8988T (cell line): ENCODE measurements at places on chromosomes 3 and 15.

DNA sequence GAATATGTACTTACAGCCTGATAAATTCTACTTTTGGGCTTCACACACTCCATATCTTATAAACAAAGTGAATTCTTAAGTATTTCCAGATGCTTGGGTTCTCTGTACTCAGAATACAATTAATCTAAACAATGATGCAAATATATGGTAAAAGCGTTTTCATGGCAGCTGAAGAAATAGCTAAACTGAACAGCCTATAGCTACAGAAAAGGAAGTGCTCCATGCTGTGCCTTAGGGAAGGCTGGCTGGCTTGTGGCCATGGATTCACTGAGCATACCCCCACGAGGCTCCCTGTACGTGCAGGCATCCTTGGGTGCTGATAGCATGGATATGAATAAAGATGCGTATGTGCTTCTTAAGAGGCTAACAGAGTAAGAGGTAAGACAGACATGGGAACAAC is 264.0 kb downstream of the KLF13 start:
- no peak for DNase-seq

GRCh38 chr3:124939661-124940060 is 5.1 kb upstream of the MUC13 start:
- DNase-seq, result no peak

DNA sequence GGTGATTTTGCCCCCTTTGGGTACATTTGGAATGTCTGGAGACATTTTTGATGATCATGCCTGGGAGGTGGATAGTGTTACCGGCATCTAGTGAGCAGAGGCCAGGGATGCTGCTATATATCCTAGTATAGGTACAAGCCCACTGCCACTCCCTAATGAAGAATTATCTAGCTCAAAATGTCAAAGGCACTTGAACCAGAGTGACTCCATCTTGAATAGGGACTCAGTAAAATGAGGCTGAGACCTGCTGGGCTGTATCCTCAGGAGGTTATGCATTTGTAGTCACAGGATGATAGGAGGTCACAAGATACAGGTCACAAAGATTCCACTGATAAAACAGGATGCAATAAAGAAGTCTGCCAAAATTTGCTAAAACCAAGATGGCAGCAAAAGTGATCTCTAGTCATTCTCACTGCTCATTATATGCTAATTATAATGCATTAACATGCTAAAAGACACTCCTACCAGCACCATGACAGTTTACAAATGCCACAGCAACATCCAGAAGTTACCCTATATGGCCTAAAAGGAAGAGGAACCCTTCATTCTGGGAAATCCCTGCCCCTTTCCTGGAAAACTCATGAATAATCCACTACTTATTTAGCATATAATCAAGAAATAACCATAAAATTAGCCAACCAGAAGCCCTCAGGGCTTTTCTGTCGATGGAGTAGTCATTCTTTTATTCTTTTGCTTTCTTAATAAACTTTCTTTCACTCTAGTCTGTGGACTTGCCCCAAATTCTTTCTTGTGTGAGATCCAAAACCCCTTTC is 40.0 kb upstream of the FAM3D start:
- no peak for DNase-seq

DNA sequence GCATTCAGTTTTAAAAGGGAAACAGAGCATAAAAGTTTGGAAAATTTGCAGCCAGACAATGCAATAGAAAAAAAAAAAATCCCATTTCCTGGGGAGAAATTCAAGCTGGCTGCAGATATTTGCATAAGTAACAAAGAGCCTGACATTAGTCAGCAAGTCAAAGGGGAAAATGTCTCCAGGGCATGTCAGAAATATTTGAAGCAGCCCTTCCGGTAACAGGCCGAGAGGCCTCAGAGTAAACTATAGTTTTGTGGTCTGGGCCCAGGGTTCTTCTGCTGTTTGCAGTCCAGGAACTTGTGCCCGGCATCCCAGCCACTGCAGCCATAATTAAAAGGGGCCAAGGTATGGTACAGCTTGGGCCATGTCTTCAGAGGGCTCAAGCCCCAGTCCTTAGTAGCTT is 411.6 kb upstream of the BCHE start:
- no peak for DNase-seq

- DNase-seq, result no peak
Observed at GRCh38 chr15:79442911-79443310, 10.8 kb downstream of the MINAR1 start.

GRCh38 chr3:139311557-139311956 is 32.3 kb upstream of the MRPS22 start:
- DNase-seq, result no peak

- DNase-seq, result no peak
Observed at GRCh38 chr15:69435985-69436384, 16.6 kb upstream of the RPLP1 start.

DNA sequence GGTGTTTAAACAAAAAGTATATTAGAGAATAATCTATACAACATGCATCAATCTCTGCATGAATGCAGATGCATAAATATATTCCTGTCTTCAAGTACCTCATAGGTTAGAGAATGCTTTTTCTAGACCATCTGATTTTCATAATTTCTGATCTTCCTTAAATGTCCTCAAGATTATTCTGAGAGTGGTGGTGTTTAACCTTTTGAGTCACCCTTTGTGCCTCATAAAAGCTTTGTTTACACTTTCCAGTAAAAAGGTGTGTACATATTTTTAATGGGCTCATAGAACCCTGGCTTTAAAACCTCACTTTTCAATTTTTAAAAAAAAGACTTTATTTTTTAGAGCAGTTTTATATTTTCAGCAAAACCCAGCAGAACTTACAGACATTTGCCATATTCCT is 41.0 kb upstream of the ABHD10 start:
- DNase-seq, result no peak

GRCh38 chr15:89090791-89091626 is 2.8 kb downstream of the ABHD2 start:
- no peak for DNase-seq

GRCh38 chr3:196202516-196202970 is 8.7 kb downstream of the ZDHHC19 start:
- no peak for DNase-seq

- DNase-seq, result no peak
Observed at GRCh38 chr15:51368751-51369450, 27.4 kb downstream of the GLDN start.
